ENCODE measurements at places on chromosomes 3 and 15.
A peak's percentile ranks its signal among the peaks of the same experiment; 100 is the strongest.

DNA sequence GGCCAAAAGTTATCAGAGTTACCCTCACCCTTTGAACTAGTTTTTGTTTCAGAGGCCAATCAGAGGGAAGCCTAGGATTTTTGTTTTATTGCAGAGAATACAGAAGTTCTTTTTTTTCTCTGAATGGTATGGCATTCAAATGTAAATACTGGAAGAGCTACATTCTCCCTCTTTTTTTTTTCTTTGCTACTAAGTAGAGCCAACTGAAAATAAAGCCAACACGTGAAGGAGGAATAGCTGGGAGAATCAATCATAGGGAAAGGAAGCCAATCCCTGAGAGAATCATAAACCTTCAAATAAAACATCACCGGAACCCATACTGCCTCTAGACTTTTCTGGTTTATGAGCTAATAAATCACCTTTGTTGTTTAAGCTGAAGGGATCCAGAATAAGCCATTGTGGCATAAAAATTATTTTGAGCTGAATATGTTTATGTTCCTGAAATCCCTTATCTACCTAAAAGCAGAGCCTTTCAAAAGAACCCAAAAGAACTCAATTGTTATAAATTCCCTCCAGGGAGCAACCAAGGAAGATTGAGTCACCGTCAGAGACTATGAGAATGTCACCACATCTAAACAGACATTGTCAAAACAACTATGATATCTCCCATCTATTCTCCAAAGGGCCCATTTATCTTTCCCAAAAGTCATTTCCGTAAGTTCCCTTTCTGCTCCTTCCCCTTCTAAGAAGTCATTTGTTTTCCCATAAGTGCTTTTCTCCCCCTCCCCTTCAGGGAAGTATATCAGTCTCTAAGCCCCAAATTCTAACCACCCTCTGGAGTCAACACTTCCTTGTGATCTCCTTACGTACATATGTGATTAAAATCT lies 3.8 kb upstream of the ZNF280D start:
- DNase-seq: no peak

DNA sequence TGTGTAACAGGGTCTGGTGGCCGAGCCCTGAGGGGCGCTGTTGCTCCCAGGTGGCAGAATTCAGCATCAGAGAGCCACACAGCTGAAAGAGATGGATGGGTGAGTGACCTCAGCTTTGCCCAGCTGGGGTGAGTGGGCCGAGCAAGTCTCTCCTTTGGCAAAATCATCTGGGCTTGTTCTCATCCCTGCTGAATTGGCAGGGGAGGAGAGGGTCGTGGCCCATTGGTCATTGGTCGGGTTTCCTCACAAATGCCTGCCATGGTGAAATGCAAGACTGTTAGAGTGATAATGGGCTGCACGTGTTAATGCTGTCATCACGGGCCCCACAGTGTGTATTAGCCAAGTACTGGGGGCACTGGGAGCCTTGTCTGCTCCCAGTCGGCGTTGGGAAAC lies 15.9 kb downstream of the ABHD2 start:
- DNase-seq: no peak

GRCh38 chr3:14606669-14607339 lies 44.8 kb upstream of the CCDC174 start:
- no peak for DNase-seq

- no peak for DNase-seq
These were observed 13.0 kb upstream of the BTLA start for GRCh38 chr3:112512320-112512719.

DNA sequence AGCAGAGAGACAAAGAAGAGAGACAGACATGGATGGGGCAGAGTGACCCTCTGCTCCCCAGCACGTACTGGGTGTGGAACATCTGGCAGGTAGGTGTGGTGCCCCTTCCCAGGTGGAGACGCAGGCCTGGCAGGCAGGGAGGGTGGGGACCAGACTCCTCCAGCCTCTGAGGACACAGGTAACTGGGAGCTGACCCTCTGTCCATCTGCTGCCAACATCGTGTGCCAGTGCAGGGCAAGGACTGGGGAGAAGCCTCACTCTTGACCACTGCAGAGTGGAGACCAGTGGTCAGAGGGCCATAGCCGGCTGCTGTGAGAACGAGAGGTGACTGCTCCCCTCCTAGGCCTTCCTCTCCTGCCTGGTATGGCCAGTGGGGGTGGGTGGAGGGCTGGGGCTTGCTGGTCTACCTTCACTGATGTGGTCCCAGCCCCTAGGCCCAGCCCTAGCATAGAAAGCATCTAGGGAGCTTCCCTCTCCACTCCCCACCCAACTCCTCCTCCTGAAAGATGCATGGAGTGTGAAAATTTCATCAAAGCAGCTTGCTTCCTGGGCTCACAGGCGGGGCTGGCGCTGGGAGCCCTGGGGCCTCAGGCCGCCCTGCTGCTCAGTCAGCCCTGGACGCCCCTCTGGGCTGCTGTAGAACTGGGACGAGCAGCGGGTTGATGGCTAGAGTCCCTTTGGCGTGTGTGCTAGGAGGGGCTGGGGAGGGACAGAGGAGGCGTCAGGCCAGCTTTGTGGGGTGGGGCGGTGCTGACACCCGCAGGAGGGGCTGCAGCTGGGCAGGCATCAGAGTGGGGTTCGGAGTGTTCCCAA lies 90.3 kb downstream of the PLXNA1 start:
- DNase-seq: no peak

DNA sequence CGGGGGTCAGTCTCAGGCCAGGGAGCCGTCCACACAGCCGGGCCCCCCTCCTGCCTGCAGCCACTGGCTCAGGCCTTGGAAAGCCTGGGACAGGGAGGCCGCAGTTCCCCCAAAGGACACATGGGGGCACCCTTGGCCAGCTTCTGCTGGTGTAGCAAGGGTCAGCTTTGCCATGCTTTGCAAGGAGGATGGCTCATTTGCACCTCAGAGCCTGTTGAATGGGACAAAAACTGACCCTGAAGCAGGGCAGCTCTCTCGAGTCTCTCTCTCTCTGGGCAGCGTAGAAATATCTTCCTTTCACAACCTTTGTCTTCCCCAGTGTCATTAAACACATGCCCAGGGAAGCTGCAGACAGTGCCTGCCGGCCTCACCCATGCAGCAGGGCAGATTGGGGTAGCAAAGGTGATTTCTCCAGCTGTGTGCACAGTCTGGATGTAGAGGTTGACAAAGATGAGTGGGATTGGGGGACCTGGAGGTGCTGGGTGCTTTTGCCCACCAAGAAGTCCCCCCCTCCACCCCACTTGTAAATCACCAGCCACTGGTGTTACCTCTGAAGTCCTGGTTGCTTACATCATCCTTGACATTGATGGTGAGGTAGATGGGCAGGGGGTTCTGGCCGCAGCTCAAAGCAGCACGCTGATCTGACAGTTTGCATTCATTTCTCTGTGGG lies 17.4 kb upstream of the EHD4 start:
- DNase-seq: peak; percentile 81

DNA sequence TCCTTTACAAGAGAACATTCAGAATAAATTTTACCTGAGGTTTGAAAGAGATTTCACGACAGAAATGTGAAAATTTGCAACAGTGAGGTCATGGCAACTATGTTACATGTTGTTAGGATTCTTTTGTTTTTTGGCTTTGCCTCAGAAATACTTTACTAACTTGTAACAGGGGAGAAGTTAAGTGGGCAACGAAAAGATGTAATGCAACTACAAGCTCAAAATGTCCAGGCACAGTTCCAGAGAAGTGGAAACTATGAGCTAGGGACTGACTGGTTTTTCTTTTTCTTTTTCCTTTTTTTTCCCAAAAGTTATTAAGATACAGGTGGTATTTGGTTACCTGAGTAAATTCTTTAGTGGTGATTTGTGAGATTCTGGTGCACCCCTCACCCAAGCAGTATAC lies 111.5 kb upstream of the PPP2R3A start:
- DNase-seq: no peak

GRCh38 chr3:9913601-9914000 lies 3.3 kb upstream of the IL17RC start:
- DNase-seq: no peak

- no peak for DNase-seq
These were observed 19.3 kb upstream of the TMEM42 start for GRCh38 chr3:44842376-44842775.

DNA sequence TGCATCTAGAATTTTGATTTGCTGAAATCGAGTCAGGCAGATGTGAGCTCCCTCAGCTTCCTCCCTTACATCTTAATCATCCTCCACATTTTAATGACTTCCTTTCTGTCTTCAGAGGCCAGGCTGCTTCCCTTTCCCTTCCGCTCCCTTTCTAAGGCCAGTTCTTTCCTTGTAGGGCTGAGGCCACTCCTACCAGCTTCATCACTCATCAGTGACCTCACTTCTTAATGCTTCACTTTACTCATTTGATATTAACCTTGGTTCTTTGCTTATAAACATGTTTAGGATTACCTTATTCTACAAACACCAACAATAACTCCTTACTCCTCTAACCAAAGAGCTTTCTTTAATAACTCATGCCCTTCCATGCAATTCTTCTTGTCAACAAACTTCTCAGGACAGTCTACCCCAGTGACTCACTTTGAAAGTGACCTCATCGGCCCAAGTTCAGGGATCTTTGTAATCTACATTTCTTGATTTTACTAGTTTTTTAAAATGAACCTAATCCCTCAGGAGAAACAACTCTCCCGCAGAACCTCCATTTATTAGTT lies 23.9 kb downstream of the ILDR1 start:
- DNase-seq: no peak

DNA sequence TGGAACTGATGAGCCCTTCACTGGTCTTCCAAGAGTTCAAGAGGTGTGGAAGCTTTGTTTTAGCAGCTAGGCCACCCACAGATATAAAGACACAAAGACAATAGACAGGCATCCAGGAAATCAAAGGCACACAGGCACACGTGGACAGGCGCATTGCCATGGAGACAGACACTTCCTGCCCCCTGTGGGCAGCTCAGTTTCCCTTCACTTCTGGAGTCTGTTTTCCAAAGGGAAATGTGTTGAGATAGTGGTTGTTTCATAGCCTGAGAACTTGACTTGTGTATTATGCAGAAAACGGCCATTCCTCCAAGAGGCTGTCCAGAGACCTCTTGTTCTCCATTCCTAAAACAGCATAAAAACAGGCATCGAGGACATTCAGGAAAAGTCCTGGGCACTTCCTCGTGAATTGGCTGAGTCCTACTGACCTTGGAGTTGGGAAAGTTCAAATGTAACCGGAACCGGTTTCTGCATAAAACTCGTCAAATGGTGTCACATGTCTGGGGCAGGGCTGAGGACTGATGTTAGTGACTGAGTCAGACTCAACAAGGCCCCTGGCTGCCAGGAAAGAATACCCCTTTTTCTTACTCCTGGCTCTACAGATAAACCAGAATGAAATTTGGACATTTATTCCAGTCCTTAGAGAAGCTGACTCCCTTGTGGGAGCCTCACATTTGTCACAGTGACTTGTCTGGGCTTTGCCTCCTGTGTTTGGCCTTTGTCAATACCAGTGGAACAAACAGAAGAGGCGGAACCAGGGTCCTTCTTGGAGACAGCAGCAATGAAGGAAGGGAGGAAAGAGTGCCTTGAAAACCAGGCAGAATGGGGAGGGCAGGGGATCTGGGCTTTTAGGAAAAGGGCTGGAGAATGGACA lies 1.3 kb downstream of the ALPK3 start:
- no peak for DNase-seq

- DNase-seq: no peak
These were observed 660.8 kb downstream of the MECOM start for GRCh38 chr3:169002689-169003088.
